NCI-H226 (cell line): ENCODE measurements at places on chromosomes 13 and 19.

DNA sequence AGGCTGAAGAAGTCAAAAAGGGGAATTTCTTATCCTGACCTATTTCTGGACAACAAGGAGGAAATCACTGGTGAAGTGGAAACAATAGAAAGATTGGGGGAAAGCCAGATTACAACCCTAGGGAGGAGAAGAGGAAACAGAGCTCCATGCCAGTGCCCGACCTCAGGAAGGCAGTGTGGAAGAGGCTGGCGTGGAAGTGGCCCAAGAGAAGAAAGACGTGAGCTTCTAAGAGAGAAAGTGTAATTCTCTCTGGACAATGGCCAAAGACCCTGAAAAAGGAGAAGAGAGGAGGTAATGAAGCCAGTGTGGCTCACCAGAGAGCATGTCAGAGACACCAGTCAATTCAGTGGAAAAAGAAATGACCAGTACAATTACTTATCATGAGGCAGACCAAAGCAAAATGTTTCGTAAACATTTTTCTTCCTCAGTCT is 52.6 kb upstream of the URAD start:
- DNase-seq = no peak

DNA sequence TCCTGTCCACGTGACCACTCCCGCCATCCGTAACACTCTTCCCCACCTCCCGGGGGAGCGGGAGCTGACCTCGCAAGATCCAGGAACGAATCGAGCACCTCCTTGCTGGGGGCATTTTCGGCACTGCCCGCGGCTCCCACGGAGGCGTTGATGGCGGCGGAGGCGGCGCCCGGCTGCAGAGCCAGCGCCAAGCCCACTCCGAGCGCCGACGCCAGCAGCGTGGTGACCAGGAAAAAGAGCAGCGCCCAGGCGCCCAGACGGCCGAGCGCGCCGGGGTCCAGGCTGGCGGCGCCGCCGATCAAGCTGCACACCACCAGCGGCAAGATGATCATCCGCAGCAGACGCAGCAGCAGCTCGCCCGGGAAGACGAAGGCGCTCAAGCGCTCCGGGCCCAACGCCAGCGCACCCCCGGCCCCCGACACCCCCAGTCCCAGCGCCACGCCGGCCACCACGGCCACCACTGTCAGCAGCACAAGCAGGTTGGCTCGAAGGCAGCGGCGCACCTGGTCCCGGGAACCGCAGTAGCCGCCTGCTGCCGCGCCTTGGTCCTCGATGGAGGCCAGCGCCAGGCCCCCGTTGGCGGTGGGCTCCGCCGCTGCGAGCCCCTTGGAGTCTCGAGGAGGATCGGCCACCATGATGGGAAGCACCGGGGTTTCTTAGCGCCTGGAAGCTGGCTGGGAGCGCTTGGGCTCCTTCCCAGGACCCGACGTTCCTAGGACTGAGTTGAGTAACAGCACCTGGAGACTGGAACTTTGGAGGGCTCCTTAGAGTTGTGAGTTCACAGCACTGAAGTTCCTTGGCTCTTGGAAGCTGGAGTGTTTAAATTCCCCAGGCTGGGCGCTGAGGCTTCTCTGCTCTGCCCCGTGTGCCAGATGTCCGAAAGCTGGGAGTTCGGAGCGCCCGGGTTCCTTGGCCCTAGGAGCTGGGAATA is 798 bp downstream of the SLC1A5 start:
- DNase-seq = peak; percentile 84

DNA sequence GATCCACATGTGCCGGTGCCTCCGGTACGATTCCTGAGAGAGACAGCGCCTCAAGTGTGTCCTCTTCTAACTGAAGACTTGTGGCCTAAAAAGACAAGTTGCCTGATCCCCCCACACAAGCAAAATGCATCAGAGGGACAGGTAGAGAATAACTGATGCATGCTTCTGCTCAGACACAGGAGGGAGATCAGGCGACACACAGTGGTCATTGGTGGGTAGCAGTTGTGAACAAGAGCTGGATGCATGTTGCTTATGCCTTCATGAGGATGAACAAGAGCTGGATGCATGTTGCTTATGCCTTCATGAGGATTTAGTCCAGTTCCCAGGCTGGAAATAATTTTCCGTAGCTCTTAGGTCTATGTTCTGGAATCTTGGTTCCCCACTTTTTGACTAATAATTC is 505.6 kb downstream of the MYO16 start:
- DNase-seq = no peak

- DNase-seq = no peak
These were observed 90.2 kb downstream of the KCTD12 start for GRCh38 chr13:76795701-76796695.

- no peak for DNase-seq
These were observed 339.4 kb downstream of the SPRY2 start for GRCh38 chr13:80001510-80001842.

DNA sequence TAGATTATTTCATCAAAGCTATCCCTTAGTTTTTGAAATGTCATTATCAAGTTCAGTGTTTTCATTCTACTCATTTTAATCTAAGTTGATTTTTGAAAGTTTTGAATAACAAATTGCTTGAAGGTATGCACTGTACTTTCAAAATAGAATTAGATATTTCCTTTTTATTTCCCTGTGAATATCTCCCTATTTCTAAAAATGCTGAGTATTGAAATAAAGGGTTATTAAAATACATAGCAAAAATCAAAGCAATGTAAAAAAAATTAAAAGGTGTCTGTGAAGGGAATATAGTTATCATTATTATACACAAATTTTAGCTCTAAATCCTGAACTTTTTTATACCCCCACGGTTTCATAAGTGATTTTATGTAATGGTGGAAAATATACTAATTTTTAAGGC is 967.8 kb downstream of the PCDH9 start:
- no peak for DNase-seq

DNA sequence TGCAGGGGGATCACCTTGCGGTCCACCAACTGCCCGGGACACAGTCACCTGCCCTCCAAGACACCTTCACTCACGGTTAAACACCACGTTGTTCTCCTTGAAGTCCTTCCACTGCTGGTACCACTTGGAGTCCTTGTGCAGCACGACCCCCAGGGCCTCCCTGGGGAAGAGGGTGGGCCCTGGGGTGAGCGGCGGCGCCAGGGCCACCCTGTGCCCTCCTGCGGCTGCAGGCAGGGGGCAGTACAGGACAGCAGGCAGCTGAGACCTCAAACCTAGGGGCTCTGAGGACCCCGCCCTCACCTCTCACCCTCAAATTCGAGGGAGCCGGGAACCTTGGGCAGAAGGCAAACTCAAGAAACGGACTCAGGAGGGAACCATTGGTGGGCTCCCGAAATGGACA is 7.5 kb upstream of the CTXN1 start:
- no peak for DNase-seq

GRCh38 chr13:102100234-102100633 is 301.6 kb downstream of the FGF14 start:
- no peak for DNase-seq

DNA sequence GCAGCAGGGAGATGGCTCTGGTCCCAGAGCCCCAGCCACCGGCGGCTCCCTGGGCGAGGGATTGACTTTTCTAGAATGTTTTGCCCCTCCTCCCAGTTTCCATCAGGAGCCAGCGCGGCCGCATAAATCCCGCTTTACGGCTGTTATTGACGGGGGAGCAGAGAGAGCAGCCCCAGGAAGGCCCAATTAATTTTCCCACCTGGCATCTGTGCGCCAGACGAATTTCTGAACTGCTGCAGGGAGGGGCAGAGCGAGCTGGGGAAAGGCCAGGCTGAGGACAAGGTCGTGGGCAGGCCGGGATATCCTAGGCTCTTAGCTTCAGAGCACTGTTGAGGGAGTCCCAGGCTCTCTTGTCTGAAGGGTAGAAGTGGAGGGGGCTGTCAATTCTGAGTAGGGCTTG is 24.7 kb downstream of the ZNRF4 start:
- no peak for DNase-seq

- DNase-seq = no peak
These were observed 17.8 kb upstream of the TMEM255B start for GRCh38 chr13:113741191-113741668.

- no peak for DNase-seq
These were observed 233.4 kb downstream of the GPC6 start for GRCh38 chr13:93460005-93460404.

- no peak for DNase-seq
These were observed 5.4 kb upstream of the TRIM28 start for GRCh38 chr19:58538257-58539168.

DNA sequence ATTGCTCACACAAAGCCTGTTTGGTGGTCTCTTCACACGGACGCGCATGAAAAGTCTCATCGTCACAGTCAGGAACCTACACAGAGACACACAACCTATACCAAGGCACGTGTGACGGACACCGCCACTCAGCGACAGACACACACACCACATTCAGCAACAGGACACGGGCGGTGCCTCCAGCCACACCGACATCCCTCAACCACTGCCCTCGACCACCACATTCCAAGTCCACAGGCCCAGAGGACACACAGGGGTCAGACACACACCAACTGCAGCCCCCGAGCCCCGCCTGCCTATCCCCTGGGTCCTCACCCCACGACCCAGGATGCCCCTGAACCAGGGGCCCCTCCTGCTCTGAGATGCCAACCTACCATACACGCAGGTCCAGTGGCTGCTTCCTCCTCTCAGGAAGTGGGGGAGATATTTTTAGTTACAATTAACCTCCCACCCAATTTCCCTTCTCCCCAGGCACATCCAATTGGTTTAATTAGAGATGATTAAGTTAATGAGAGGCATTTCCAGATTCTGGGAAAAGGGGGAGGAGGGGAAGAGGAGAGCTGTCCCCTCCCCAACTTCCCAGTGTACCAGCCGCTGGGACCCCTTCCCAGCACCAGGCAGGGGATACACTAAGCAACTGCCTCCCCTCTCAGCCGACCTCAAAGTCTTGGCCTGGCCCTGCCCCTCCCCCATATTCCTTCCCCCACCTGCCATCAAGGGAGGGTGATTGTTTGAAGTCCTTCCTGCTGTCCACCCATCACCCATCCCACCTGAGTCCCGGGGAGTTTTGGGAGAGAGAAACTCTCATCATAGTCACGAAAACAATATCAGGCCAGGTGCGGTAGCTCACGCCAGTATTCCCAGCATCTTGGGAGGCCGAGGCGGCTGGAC is 20.4 kb downstream of the MEIS3 start:
- DNase-seq = no peak

- DNase-seq = no peak
These were observed 74.7 kb upstream of the MCF2L start for GRCh38 chr13:112894423-112894672.

DNA sequence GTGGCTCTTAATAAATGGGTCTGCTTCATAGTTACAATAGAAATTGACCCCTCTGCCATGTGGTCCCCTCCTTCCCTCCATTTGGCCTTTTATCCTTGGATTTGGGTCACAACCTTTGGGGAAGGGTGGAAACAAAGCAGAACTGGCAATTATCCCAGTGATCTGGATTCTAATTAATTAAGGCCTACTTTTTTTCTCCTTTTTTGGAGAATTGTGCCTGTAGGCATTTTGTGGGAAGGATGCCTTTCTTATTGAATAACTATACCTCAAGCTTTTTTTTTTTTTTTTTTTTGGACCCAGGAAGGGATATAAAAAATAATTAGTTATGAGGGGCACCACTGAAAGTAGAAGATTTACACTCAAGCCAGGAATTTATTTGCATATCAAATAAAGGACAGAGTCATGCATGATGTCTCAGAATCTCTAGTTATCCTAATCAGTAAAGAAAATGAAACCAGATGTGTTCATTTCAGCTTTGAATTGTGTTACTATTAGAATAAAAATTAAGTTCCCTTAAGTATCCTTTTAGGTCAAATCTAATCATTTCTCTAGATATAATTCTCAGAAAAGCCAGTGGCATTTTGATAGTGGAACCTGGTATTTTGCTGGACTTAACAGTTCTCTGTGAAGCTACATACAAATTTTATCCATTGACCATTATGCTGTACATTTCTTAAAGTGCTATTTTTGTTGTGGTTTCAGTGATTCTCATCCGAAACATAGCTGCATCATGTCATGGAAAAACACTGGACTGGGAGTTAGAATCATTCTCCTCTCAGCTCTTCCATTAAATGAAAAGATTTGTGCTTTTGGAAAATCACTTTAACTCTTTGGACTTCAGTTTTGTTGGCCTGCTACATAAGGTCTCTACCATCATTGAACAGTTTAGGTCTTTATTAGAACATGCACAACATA is 129.3 kb downstream of the KCNRG start:
- no peak for DNase-seq

GRCh38 chr19:49017666-49018351 is 918 bp upstream of the LHB start:
- peak; percentile 61 for DNase-seq

DNA sequence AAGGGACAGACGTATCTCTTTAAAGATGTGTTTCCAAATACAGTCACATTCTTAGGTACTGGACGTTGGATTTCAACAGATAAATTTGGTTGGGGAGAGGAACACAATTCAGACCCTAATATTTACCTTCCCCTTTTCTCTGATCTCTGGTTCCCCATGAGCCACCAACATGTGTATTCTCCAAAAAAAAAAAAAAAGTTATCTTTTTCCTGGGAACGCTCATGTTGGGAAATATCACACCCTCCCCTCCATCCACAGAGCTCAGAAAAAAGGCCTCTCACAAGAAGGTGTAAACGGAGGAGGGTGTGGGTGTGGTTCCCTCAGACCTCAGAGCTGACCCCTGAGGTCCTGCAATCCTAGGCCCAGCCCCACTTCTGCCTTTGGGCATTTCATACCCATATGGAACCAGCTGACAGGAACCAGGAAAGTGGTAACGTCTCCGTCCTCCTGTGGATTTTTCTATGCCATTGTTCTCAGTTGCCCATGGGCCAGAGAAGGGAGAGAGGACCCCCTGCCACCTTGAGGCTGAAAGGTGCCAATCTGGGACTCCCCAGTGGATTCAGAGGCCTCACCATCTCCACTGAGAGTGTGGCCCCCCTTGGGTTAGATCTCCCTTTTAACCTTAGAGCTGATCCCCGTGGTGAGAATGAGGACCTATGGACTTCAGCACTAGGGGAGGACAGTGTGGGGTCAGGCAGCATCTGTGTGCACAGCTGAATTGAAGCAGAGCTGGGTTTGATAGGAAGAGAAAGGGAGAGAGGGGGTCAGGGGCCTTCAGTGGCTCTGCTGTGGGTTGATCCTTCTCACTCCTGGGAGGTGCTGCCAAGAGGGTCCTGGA is 8.4 kb upstream of the SIGLEC12 start:
- no peak for DNase-seq

DNA sequence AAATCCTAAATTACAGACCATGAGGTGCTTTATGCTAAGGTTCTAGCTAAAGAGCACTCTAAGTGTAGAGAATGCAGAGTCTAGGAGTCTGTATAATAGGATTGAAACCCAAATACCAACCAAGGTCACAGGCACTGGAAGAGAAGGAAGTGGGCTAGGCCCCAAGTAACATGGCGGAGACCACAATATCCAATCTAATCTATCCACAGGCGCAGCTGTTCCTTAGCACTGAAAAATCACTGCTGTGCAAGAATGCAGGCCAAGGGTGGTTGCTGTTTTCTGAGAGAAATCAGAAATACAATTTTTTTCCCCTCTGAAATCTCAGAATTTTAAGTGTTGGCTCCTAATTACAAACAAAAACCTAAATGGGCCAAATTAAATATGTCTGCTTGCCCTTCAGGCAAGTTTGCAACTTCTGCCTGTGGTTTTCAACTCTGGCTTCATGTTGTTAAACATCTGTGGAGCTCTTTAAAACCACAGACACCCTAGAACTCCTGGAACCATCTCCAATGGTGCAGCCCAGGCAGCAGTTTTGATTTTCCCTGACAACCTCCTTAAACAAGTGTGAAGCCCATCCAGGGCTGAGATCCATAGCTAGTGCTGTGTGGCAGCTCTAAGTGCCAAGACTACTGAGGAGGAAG is 6.1 kb downstream of the RANBP3 start:
- no peak for DNase-seq

- no peak for DNase-seq
These were observed 8.1 kb downstream of the BLOC1S3 start for GRCh38 chr19:45186509-45187334.
